ENCODE measurements at places on chromosomes 4 and X. TPM values are rescaled to one million over a fixed set of nuclear protein-coding genes. Genes with fewer than 3 reads are reported as not detected.

- DNase-seq: no peak
Measured at GRCh38 chr4:26204249-26204825, 116.5 kb upstream of the RBPJ start.

GRCh38 chr4:40481977-40482376, 146.8 kb downstream of the CHRNA9 start:
- no peak for DNase-seq

The HMGN5 gene
- total RNA-seq: 0.88 TPM

DNA sequence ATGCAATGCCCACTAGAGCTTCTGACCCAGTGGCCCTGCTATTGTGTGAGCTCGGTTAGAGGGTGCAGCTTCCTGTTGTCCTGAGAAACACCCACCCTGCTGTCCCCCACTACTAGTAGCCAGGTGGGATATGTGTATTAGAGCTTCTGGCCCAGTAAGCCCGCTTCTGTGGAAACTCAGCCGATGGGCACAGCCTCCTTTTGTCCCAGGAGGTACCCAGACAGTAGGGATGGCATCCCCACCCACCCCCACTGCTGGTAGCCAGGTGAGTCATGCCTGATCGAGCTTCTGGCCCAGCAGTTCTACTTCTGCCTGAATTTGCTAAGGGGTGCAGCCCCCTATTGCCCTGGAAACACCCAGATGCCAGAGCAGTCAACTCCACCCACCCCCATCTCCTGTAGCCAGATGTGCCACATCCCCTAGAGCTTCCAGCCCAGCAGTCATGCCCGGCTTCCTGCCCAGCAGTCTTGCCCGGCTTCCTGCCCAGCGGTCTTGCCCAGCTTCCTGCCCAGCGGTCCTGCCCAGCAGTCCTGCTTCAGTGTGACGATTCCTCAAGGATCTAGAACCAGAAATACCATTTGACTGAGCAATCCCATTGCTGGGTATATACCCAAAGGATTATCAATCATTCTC, 162.7 kb upstream of the KLF8 start:
- no peak for DNase-seq

The RASL11B gene
- 1.0 TPM for total RNA-seq

DNA sequence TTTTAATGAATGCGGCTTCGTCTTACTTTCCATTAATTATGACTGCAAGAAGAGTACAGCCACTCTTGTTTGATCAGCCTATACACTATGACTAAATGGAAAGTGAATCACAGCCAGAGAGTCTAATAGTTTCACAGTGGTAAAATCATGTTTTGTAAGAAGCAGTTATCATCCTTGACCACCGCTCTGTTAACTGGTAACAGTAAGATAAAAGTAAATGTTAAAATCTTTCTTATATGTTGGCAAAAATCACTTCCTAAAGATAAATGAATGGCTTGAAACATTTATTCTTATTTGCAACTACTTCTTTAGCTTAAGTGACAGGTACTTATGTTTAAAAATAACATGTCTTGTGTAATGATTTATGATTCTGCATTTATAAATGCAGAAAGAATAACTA, 13.2 kb downstream of the GALNT7 start:
- no peak for DNase-seq

- DNase-seq: no peak
Measured at GRCh38 chrX:20968996-20969395, 405.2 kb upstream of the CNKSR2 start.

The DMRTC1 gene
- total RNA-seq: 1.4 TPM

Data from uterus (tissue), 4 donors.